ENCODE measurements at places on chromosomes 7 and 10.

- no peak for DNase-seq
Measured at GRCh38 chr10:6067457-6067856, 5.3 kb upstream of the IL2RA start.

DNA sequence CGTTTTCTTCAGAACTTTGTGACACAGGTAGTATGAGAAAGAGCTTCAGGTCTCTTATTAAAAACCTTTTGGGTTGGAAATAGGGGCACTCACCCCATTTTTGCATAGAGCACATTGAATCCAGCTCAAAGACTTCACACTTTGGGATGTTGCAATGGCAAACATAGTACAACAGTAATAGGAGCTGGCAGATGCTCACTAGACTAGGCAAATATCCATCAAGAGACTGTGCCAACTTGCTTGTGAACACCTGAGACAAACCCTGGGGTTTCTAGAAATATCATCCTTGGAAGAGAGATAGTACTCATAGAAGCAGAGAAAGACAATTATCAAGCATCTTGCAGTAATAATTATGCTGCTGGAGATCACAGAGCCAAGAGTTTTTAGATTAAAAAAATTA, 280.0 kb downstream of the CACNA2D1 start:
- DNase-seq, result no peak

GRCh38 chr10:73857446-73857845, 16.9 kb downstream of the CAMK2G start:
- no peak for DNase-seq

DNA sequence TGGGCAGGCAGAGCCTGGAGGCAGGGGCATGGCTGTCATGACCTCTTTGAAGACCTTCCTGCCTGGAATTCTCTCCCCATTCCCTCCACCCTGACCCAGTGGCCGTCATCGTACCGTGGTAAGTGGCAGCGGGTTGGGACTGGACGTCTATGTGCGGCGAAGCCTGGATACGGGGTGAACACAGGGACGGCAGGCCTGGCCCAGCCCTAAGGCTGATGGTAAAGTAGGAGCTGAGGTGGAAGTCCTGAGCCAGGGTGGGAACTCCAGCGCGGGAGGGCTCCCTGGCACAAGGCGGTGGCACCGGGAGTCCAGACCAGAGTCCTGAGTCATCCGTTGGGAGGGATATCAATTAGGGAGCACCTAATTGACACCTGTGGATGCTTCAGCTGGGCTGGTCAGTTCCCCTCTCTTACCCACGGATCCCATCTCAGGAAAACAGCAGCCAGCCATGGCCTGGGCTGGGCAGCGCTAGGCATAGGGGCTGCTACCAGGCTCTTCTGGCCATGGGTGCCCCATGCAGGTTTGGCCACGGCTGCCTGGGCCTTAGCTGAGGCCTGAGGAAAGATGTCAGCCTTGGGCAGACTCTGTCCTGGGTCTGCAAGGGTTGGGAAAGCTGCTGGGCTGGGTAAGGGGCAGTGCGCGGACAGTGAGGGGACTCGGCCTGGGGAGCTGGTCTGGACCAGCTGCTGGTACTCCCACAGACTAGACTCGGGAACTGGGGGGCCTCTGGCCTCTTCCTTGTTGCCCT, 3.3 kb downstream of the PPIF start:
- DNase-seq, result no peak

GRCh38 chr10:6044060-6044459, 18.1 kb downstream of the IL2RA start:
- DNase-seq, result no peak

DNA sequence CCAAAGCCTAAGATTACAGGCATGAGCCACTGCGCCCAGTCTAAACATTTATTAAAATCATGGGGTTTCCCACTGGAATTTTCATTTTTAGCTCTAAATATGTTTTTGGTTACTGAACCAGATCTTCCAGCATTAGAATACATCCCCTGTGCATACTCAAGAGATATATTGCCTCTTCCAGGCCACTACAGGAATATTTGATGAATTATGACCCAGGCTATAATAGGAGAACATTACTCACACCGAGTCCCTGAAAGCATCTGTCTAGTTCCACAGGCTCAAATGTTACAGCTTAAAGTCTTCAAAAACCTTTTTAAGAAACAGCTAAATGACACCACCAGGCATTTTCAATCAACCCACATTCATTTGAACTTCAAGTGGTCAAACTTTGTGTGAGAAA, 50.4 kb upstream of the GRM8 start:
- no peak for DNase-seq

Measured in stimulated activated CD4-positive, alpha-beta T cell treated with anti-CD3 and anti-CD28 coated beads, Interleukin-2, amount 100 ng/mL, for 4 hours (primary cell).